ENCODE measurements at places on chromosomes 5 and 9. TPM values are rescaled to one million over a fixed set of nuclear protein-coding genes. Genes with fewer than 3 reads are reported as not detected.

Gene SPATA6L
- total RNA-seq = 3.3 TPM

Gene OTULIN
- total RNA-seq = 13.3 TPM

Gene DMXL1
- total RNA-seq = 17.7 TPM

Gene N4BP3
- total RNA-seq = 22.2 TPM

Gene LAMC3
- 5.1 TPM for total RNA-seq

Gene SAPCD2
- total RNA-seq = 5.1 TPM

Gene LOX
- 52.9 TPM for total RNA-seq

Gene GRHPR
- total RNA-seq = 122 TPM

Gene WHRN
- total RNA-seq = 0.13 TPM

Gene C5orf63
- total RNA-seq = 1.2 TPM

Gene DRD1
- not detected for total RNA-seq

Gene INSL4
- total RNA-seq = not detected

Gene NRARP
- 36.6 TPM for total RNA-seq

Gene FIBCD1
- total RNA-seq = under 0.01 TPM

Gene CMYA5
- total RNA-seq = under 0.01 TPM

Gene TMEM174
- not detected for total RNA-seq

Gene HMGCR
- 87.3 TPM for total RNA-seq

Gene SLC25A2
- under 0.01 TPM for total RNA-seq

Gene IL4
- total RNA-seq = not detected

Gene GFRA3
- not detected for total RNA-seq

Gene BHMT2
- total RNA-seq = 6.2 TPM

Gene TICAM2
- 0.25 TPM for total RNA-seq

Data from dermis microvascular lymphatic vessel endothelial cell (primary cell).